ENCODE measurements at places on chromosomes 5 and 9.
A peak's percentile ranks its signal among the peaks of the same experiment; 100 is the strongest.

- DNase-seq: peak; percentile 53
Measured at GRCh38 chr5:54616031-54616430, 98.5 kb downstream of the SNX18 start.

- DNase-seq: peak; percentile 52
Measured at GRCh38 chr5:92364986-92365550, 982.0 kb upstream of the ARRDC3 start.

DNA sequence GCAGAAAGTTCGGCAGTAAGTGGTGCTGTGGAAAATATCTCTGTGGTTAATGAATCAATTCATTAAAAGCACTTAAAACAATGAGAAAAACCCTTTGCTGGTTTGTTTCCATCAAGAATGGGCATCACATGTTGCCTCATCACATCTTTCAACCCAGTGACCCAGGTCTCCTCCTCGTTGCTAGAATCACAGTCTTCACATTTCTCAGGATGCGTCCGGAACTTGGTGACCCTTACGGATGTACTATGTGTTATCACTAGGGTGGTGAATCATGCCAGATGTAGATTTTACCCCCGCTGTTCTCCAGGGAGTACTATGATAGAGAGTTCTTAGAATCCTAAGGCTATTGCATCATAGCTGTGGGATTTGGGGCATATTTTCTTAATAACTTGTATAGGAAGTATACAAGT is 217.9 kb upstream of the KLF4 start:
- peak; percentile 96 for DNase-seq

DNA sequence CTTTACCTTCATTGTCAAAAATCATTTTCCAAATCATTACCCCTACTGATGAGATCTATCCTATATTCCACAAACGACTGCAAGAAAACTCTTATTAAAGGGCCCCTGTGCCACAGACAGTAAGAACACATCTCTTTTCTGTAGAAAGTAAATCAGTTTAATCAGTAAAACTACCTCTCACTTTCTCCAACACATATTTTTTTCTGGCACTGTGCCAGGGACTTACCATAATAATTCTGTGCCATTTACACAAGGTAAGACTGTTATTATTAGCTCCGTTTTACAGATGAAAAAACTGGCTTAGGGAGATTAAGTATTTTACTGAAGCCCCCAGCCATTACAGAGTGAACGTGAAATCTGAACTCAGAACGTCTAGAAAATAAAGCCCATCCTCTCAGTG is 587.0 kb upstream of the COX7C start:
- no peak for DNase-seq

GRCh38 chr5:165617491-165617890 is 2112.1 kb downstream of the MAT2B start:
- DNase-seq: no peak

DNA sequence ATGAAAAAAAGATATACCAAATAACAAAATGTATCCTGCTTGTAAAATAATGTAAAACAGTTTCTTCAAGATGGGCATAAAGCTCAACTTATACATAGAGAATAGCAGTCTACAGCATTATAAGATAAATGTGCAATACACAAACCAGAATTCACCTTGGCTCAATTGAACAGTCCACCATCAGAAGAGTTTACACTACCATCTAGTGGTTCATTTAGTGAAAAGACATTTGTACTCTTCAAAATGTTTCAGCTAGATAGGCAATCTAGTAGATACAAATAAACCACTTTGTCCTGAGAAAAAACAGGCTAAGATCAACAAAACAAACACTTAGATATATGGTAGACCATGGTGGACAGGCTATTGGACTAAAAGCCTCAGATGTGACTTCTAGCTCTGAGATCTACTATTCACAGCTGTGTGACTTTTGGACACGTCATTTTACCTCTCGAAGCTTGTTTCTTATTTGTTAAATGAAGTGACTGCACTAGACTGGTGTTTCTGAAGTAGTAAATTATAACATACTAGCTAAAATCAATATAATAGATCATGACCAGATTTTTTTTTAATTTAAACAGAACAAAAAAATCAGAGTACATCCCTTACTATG is 22.1 kb upstream of the TPD52L3 start:
- DNase-seq: peak; percentile 9

GRCh38 chr5:116763987-116764866 is 189.6 kb upstream of the SEMA6A start:
- DNase-seq: no peak

DNA sequence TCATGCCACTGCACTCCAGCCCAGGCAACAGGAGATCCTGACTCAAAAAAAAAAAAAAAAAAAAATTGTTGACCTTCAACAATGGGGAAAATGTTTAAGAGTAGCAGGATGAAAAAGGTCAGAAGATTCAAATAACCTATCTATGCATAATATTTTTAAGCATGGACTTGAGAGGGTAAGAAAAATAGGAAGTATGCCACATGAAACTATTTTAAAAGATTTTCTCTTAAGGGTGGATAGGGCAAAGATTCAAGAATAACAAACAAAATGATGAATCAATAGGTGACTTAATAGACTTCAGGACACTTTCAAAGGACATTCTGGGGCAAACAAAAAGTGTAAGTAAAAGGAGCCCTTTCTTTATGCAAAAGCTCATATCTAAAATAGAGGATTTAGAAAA is 3.2 kb downstream of the TEX48 start:
- no peak for DNase-seq

DNA sequence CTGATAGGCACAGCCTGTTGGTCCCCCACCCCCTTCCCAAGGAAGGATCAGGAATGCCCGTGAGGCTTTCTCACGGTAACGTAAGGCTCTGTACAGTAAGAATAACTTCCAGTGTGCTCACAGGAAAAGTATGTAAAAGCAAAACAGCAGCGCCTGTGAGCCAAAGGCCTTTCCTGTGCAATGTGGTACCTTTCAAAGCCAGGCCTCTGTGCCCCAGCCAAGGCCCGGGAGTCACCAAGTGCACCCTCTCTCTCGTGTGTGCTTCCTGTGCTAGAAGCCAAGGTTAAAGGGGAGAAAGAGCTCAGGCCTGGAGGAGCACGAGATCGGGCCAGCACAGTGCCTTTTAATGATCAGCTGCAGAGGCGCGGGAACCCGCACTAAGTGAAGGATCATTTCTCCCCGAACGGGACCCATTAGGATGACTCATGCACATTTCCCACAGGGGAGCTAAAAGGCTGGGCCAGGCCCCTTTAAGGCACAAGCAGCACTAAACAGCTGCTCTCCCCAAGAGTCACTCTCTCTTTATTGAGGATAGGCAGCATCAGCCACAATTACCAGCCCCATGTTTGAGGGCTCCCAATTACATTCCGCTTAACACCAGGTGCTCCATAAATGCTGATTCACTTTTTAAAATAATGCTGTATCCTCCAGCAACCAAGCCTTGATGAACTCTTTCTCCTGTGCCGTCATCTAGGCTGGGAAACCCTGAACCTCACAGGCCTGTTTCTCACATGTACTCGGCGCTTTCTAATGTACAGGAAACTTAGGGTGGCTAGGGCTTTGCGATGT is 42.8 kb downstream of the SHB start:
- DNase-seq: peak; percentile 95

DNA sequence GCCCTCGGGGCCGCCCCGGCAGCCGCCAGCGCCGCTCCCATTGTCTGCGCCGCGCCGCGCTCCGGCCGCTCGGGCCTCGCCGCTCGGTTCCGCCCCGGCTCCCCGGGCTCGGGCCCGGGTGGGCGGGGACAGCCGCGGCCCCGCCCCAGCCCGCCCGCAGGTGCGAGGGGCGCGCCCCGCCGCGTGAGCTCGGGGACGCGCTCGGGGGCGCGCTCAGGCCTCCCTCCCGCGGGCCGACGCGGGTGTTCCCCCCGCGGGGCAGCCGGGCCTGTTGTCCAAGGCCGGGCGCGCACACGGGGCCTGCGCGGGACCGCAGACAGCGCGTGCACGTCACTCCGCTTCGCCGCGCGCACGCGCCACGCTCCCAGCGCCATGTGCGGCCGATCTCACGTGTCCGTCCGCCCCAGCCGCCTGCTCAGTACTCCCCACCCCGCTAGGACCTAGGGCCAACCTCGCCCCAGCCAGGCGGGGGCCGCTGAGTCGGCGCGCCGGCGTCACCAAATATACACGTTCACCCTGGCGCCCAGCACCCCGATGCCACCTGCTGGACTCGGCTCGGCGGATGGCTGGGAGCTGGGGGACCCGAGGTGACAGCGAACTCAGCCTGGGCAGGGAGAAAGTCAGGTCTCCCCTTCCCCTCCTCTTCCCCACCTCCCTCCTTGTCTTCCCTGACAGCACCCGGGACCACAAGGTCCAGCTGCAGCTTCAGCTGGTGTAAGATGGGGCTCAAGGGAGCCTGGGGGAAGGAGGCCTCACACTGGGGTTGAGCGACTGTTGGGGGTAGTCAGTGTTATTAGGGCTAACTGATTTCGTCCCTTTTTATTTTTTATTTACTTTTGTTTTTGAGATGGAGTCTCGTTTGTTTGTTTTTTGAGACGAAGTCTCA is 14.3 kb downstream of the GBGT1 start:
- peak; percentile 81 for DNase-seq

GRCh38 chr5:59161221-59162105 is 578.6 kb downstream of the RAB3C start:
- no peak for DNase-seq

GRCh38 chr5:5293029-5293428 is 129.4 kb upstream of the ICE1 start:
- no peak for DNase-seq

DNA sequence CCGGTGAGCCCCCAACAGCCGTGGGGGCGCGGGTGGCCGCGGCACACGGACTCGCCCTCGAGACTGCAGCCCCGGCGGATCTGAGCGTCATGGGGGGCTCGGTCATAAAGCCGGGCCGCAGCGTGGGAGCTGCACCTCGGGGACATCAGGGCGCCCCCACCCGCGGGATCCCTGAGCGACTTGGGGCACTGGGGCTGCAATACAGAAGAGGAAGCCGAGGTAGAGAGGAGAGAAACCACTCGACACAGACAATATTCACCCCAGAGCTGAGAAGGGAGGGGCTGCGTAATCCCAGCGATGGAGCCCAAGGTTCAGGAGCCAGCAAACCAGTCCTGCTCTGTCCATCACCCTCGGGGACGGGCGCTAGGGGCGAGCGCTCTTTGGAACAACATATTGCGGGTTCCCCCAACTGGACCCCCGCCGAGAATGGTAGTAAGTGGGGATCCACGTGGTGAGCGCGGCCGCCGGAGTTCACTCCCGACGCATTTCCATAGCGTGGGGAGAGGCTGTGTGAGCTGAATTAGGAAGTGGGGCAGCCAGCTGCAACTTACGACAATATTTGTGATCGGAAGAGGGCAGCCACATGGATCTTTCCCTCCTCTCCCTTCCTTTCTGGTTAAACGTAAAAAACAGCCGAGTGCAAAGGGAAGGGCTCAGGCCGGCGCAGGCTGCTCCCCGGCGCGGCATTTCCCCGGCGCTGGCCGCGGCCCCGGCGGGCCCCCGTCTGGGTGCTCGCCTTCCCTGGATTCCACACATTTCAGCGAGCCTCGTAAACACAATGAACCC is 9.9 kb downstream of the PTCH1 start:
- DNase-seq: no peak

DNA sequence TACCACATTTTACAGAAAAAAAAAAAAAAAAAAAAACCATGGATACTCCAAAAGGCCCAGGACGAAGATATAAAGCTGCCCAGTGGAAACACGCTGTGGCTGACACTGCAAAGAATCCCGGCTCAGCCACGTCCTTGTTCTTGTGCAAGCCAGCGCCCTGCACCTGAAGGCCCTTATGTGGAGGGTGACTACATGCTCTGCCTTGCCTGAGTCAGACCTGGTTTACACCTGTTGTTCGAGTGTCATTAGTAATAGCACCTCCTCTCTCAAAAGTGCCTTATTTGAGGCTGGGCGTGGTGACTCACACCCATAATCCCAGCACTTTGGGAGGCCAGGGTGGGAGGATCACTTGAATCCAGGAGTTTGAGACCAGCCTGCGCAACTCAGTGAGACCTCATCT is 54.3 kb upstream of the ZSWIM6 start:
- no peak for DNase-seq

- no peak for DNase-seq
Measured at GRCh38 chr9:136484153-136485048, 1.6 kb upstream of the SEC16A start.

GRCh38 chr5:122774519-122774860 is 390 bp upstream of the SNX2 start:
- DNase-seq: no peak

GRCh38 chr5:79842991-79843390 is 148.1 kb downstream of the MTX3 start:
- DNase-seq: no peak

GRCh38 chr5:61018062-61018461 is 73.1 kb downstream of the NDUFAF2 start:
- DNase-seq: peak; percentile 22

GRCh38 chr9:125985998-125986655 is 239.0 kb downstream of the PBX3 start:
- no peak for DNase-seq

- DNase-seq: no peak
Measured at GRCh38 chr5:97644896-97645295, 461.8 kb upstream of the RIOK2 start.

- DNase-seq: no peak
Measured at GRCh38 chr5:178537467-178538371, 52.5 kb downstream of the COL23A1 start.

GRCh38 chr9:124482431-124483031 is 24.7 kb downstream of the NR5A1 start:
- no peak for DNase-seq

GRCh38 chr9:107214915-107215314 is 68.2 kb upstream of the RAD23B start:
- DNase-seq: peak; percentile 31

DNA sequence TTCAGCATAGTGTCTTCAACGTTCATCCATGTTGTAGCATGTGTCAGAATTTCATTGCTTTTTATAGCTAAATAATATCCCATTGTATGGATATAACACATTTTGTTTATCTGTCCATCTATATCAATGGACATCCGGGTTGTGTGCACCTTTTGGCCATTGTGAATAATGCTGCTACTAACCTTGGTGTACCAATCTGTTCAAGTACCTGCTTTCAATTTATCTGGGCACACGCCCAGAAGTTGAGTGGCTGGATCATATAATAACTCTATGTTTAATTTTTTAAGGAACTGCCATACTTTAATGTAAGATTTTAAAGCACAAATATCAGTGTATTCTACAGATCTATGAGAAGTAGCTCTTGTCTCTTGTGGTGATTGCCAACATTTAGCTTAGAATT is 43.5 kb downstream of the SCAI start:
- no peak for DNase-seq

GRCh38 chr9:101485924-101486692 is 47.5 kb upstream of the RNF20 start:
- DNase-seq: peak; percentile 39

GRCh38 chr5:132093271-132093670 is 19.7 kb downstream of the CSF2 start:
- DNase-seq: no peak

Measured in fibroblast of skin of right quadriceps (primary cell).